ENCODE measurements at places on chromosomes 5 and 9.
A peak's percentile ranks its signal among the peaks of the same experiment; 100 is the strongest.

- no peak for DNase-seq
These were observed 71.5 kb downstream of the PRLR start for GRCh38 chr5:35158622-35159369.

DNA sequence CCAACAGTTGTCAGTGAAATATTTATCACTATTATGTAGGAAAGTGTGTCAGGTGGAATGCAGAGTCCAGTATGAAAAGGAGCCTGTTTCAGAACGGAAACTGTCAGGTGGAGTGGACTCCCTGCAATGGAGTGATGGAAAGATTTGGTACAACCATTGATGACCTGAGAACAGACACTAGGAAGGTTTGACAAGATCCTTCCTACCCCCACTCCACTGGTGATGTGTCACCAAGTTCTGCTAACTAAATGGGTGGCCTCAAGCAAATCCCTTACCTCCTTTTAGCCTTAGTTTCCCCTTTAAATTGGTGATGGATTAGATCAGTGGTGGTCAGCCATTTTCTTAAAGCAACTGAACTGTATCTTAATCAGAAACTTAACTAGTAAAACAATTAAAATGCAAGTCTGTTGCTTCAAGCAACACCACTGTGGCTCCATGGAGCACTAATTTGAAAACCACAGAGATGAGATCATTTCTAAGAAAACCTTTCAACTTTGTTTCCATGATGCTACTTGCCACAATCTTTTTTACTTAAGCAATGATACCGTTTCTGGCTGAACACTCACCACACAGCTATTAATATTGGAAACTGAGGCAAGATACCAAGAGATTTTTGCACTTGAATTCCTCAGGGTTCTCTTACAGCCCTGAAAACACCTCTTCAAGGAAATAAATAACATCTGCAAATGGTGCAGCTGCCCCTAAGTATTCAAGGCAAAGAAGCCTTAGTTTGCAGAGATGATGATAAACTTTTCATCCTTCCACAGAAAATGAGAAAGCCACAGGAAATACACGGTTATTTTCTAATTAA, 140.6 kb downstream of the ERCC6L2 start:
- peak; percentile 65 for DNase-seq

DNA sequence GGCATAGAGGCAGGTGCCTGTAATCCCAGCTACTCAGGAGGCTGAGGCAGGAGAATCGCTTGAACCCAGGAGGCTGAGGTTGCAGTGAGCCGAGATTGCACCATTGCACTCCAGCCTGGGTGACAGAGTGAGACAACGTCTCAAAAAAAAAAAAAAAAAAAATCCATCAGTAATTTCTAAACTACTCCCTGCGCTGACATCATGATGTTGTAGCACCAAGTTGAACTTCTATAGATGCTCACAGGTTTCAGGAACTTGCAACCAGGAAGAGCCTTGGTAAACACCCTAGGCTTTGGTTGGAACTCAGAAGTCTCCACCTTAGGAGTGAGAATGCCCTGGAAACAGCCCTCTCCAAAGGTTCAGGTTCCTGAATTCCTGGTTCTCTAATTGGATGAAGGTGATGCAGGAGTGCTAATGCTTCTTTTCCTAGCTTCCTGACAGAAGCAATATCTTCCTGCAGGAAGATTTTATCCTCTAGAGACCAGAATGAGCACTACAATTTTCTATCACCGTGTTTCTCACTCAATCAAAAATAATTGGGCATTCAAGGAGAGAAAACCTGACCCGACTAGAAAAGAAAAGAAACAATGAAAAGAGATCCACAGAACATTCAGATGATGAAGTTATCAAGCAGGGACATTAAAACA, 469.6 kb downstream of the GADD45G start:
- no peak for DNase-seq

- DNase-seq = no peak
These were observed 97.4 kb downstream of the TMC1 start for GRCh38 chr9:72618811-72619210.

- DNase-seq = no peak
These were observed 2259.5 kb upstream of the WWC1 start for GRCh38 chr5:166031926-166032325.

DNA sequence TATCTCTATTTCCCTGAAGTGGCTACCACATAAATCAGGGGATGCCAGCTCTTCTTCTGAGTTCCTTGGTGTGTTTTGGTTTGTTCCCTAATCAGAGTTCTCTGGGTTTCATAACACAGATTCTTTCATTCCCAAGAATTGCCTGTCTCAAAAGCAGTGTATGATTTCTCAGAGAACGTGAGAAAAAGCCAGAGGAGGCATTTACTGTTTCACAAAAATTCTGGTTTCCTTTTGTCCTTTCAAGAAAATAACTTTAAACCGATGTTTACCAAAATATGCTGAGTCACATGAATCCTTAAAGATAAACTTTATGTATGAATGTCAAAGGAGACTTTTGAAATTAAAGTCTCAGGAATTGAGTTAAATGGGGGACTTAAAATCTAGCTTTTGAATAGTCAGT, 314.3 kb downstream of the EBF1 start:
- DNase-seq = no peak

GRCh38 chr5:155082401-155082800, 68.8 kb downstream of the KIF4B start:
- DNase-seq = peak; percentile 84

- no peak for DNase-seq
These were observed 23.6 kb upstream of the CCDC112 start for GRCh38 chr5:115320006-115320405.

GRCh38 chr5:170195961-170196360, 36.8 kb upstream of the C5orf58 start:
- DNase-seq = no peak

DNA sequence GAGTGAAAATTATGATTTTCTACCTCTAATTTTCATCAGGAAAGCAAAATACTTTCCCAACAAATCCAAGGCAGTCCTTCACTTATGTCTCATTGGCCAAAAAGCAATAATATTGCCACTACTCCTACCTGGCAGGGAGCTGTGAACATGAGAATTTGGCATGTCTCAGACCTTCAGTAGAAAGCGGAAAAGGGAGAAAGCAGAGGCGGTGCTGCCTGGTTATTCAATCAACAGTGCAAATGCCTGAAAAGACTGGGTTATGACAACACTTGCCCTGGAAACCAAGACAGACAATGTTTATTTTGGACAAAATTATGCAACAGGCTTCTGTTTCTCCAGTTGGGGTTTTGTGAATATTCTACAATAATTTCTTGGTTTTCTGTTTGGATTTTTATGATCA, 194.4 kb downstream of the TAF11L14 start:
- DNase-seq = peak; percentile 6

DNA sequence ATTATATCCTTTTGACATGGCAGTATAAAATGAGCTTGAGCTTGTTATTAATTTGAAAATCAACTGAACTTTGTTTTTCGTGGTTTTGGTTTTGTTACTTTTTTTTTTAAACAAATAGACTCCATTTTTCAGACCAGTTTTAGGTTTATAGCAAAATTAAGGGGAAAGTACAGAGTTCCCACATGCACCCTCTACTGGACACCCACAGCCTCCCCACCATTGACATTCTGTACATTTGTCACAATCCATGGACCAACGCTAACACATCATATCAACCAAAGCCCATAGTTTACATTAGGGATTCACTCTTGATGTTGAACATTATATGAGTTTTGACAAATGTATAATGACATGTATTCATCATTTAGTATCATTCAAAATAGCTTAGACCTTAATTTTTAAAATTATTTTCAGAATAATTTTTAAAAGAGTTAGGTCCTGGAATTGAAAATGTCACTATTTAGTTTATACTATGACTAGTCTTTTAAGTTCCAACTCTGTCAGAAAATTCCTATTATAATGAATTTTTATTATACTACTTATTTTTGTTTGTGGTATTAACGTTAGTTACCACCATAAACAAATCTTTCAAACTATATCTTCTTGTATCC, 35.3 kb upstream of the JMY start:
- no peak for DNase-seq

- DNase-seq = no peak
These were observed 6.7 kb downstream of the CORO2A start for GRCh38 chr9:98185611-98186171.

DNA sequence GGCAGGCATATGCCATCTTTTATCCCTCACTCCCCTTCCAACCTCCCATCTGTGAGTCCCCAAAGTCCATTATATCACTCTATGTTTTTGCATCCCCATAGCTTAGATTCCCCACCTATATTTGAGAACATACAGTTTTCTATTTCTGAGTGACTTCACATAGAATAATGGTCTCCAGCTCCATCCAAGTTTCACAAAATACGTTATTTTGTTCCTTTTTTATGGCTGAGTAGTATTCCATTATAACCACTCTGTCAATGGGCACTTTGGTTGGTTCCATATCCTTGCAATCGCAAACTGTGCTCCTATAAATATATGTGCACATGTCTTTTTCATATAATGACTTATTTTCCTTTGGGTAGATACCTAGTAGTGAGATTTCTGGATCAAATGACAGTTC, 178.6 kb downstream of the GAS1 start:
- DNase-seq = no peak

DNA sequence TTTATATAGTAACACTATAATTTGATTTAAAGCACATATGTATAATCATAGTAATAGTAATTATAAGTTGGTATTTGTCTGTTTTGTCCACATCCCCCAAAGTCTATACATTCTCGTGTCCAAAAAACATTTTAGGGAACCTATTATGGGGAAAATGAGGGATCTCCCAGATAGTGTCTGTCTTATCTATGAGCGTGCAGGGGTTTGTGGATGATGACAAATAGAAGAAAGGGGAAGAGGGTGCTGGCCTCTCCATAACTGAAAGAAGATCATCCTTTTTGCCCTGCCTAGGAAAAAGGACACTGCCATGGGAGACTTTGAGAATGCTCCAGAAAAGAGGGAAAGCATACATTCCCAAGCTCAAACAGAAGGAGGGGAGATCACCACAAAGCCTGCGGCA, 45.3 kb downstream of the C5orf22 start:
- DNase-seq = no peak

DNA sequence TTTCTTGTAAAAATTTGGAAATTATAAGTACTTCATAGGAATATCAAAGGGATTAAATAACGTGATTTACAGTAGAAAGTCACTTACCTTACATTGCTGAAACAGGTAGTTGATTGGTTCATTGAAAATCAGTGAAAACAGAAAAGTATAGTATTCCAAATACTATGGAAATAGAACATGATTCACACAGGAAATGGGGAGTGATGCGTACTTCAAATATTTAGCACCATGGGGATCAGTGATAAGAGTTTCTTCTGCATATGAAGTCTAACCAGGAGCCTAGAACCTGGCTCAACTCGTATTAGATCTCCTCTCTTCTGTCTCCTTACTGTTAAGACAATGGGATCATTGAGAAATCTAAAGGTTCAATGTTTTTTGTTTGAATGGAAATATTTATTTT, 133.3 kb downstream of the FAM174A start:
- DNase-seq = peak; percentile 53

- peak; percentile 30 for DNase-seq
These were observed 140.3 kb downstream of the RASEF start for GRCh38 chr9:82922686-82923085.

DNA sequence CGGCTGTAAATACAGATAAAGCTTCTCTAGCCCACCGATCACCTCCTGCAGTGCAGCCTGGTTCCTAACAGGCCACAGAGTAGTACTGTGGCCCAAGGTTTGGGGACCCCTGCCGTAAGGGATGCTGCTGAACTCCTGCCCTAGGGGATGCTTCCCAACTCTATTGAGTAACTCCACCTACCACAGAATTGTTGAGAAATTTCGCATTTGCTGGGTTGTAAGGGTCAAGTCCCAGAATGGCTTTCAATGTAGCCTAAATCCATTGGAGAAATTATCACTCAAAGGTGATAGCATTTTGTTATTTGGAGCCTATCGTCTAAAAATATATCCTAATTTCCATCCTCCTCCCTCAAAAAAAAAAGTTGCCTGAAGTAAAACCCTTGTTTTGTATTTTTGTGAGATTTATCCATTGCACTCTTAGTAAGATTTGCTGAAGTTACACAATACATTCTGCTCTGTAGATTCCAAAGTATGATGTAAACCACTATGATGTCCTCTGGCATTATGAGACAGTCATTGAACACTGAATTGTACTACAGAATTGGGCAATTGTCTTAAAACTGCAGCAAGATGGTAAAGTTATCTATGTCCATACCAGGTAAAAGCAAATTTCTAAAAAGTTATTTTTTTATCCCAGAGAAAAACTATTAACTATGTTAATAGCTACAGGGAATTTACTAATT, 14.0 kb downstream of the ACTBL2 start:
- DNase-seq = peak; percentile 47

DNA sequence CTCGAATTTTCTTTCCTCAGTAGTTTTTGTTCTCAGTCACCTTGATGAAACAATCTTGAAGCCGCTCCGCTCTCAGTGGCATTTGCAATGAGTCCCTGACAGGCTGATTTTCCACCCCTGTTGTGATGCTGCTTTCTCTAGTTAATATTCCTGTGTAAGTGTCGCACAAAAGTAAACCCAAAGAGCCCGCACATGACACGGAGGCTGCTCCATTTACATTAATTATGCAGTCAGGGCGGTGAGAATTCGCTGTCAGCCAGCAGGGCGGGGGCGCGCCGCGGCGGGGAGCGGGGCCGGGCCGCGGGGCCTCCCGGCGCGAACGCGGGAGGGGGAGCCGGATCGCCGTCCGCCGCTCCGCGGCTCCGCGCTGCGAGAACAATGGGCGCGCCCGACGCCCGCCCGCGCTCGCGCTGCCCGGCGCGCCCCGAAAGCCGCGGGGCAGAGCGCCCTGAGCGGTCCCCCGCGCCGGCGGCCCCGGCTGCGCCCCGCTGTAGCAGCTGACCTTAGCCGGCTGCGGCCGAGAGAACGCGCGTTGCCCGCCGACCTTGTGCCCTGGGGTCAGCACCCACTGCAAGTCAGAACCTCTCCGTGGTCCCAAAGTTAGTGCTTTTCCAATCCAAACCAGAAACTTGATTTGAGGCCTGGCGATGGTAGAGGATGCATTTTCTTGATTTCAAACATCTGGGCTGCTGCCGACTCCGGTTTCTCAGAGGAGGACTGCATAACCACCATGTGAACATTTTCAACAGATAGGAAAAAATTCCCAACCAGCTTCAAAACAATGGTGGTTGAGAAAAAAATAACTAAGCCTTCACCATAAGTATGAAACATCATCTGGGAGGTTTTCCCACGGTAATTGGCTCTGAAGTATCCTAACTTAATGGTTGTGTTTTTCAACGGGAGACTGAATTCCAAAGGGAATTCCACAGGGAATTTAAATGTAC, 142.6 kb downstream of the PBX3 start:
- DNase-seq = peak; percentile 82

DNA sequence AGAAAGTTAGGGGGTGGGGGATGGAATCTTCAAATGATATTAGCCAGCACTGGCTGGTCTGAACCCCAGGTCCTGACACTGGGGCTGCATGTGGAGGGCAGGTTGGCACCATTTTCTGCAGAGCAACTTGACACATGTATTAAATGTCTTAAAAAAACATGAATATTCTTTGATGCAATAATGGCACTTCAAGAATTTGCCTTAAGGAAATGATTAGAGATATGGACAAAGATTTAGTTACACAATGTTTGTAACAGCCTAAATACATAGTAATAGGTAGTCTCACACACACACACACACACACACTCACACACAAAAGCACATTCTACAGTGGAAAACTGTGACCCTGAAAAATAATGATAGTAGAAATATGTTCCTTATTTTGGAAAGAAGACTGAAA, 3.6 kb downstream of the SVEP1 start:
- DNase-seq = no peak

GRCh38 chr9:100033877-100034551, 64.8 kb downstream of the ERP44 start:
- DNase-seq = no peak

Measured in astrocyte (in vitro differentiated cells and primary cell).